ENCODE measurements at places on chromosomes 6 and 20.

DNA sequence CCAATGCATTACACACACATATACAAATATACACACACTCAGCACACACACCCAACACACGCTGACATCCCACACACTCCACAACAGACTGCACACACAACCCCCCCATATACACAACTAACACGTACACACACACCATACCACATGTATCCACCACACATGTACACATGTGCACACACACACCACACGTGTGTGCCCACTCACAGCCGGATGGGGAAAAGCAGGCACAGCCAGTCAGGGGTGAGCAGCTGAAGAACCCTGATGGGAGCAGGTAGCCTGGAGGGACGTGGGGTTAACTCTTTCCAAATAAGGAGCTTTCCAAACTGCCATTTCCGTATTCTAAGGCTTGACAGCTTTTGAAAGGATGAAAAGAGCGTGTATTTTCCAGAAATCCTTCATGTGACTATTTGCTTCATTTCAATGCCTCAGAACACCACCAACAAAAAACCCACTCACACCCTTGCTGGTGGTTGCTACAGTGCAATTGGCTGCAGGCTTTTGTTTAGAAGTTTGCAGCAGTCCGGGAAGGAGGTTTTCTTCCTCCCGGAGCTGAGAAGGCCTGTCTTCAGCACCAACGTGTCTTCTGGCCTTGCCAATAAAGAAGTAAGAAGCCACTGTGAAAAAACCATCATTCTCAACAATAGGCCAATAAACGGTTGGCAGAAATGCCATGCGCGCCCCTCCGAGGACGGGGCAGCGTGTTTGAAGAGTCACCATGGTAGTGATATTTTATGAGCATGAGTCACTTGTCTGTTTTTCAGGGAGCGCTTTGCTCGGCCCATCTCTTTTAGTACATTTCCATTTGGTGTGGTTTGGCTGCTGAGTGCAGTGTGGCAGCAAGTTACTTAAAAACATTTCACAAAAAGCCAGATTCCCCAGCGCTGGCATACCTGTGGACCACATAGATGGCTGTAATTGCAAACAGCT is 131.3 kb upstream of the GMDS start:
- DNase-seq, result no peak

DNA sequence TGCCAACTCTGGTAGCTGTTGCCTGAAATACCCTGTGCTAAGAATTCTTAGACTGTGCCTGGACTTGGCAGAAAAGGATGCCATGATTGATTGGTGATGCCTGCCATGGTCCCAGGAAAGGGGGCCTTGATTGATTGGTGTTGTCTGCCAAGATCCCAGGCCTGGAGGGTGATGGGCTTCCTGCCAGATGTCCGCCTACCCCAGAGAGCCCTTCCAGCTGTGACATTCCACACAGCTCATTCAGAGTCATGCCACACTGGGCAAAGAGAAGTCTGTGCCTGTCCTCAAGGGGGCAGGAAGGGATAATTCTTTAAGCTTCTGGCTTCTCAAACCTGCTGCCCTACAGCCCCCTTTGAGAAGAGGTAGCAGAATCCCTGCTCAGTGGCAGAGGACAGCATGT is 24.6 kb downstream of the RIMS4 start:
- DNase-seq, result no peak

DNA sequence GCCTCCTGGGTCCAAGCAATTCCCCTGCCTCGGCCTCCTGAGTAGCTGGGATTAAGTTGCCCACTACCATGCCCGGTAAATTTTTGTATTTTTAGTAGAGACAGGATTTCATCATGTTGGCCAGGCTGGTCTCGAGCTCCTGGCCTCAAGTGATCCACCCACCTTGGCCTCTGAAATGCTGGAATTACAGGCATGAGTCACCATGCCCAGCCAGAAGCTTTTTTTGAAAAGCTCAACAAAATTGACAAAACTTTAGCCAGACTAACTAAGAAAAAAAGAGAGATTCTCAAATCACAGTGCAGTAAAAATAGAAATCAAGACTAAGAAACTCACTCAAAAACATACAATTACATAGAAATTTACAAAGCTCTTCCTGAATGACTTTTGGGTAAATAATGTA is 420.6 kb downstream of the COL12A1 start:
- DNase-seq, result no peak

DNA sequence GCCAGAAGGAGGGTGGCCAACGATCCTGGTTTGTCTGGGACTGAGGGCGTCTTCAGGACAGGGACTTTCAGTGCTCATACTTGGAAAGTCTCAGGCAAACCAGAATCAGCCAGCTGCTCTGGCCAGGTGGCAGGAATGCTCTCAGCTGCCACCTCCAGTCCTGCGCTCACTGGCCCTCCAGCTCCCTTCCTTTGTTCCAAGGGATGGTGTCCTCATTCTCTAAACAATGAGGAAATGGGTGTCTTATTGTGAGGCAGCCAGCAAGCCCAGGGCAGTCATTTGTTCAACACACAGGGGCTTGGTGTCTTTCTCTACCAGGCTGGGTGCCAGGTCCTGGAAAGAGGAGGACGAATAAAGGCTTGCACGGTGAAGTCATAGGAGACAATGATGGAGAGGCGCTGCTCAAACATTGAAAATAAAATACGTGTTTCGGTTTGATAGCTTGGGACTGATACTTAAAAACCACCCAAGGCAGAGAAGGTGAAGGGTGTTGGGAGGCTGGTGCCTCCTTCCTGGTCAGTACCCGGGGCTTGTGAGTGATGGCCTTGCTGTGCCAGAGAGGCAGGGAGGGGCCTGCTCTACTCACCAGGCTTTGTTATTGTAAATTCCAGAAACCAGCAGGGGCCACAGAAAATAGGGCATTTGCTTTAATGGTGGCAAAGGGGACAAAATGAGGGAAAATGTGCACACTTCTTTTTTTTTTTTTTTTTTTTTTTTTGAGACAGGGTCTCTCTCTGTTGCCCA is 11.3 kb upstream of the TMEM181 start:
- DNase-seq, result no peak

GRCh38 chr6:41965429-41966213 is 24.0 kb upstream of the CCND3 start:
- no peak for DNase-seq

DNA sequence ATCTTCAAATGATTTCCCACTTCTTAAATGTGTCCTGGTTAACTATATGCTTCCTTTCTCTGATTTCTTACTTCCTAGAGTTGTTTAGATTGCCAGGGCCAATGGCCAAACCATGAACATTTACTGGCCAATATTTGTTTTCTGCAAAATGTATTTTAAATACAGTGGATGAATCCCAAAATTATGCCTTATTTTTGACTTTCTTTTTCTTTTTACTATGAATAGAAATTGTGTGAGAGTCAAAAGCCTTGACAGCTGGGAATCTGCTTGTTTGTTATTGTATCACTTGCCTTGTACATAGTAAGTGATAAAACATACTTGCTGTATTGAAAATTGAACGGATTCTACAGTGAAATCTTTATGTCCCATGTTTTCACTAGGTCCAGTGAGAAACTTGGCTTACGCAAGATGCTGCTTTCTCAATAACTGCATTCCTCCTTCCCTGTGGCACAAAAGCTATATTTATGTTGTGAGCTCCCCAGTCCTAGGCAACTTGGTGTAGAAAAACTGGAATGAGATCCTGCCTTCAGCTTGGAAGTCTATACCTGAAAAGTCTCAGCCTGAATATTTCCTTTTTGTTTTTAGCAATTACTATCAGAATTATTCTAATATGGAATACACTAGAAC is 295.2 kb downstream of the EPHA7 start:
- DNase-seq, result no peak

GRCh38 chr6:47275640-47276039 is 34.1 kb downstream of the TNFRSF21 start:
- DNase-seq, result no peak

DNA sequence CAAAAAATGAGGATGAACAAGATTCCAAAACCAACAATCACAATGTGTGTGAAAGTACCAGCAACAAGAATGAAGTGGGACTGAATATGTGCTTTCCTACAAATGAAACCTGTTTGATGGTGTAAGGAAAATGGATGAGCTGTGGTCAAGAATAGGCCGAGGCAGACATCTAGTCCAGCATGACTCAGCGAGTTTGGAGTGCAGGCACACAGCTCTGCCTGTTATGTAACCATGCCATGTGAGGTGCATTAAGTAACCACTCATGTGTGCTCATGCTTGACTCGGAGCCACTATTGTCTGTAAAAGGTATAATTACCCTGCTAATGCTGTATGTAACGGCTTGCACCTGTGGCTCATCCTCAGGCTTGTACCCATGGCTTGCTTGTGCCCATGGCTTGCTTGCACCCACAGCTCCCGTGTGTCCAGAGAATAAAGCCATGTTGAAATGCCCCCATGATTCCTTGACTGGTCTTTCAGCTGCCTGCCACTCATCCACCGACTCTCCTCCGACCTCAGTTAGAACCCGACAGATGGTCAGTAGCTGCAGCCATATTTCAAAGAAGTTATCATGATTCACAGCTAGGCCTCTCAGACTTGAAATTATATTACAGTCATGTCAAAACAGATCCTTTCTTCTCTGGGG is 98.7 kb downstream of the BACH2 start:
- DNase-seq, result no peak

DNA sequence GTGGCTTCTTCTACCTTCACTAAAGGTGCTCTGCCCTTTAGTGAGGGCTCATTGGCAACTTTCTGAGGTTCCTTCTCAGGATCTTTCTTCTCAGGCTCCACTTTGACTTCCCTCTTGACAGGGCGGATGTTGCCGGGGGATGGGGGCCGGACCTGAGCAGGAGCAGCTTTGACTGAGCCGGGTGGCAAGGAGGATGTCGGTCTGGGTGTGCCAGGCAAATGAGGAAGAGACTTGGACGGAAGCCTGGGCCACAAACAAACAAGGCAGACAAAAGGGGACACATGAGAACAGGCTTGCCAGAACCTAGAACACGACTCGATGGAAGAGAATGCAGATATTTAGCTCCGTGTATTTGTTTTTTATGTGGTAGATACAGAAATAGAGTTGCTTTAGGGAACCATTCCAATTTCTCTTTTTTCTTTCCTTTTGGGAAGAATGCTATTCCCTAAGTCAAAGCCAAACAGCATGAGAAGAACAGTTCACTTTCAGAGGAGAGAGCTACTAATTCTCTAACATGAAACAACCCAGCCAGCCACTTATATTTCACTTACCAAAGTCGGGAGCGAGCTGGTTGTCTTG is 76.2 kb upstream of the BCLAF1 start:
- peak; percentile 3 for DNase-seq

DNA sequence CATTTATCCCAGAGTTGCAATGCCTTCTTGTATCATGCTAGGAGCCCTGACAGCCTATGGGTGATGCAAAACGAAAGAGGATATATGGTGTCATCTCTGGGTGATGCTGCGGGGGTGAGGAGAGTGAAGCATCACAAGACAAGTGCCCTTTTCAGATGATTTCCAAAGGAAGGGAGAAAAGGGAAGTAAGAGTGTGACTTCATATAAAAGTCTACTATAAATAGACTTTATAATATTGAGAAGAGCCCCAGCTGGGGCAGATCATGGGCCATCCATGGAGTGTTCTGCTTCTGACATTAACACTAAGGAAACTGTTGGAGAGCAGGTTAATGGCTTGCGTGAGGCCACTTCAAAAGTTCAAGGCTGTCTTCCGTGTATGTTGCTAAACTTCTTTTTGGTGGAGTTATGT is 4.4 kb downstream of the CD83 start:
- DNase-seq, result peak; percentile 75

DNA sequence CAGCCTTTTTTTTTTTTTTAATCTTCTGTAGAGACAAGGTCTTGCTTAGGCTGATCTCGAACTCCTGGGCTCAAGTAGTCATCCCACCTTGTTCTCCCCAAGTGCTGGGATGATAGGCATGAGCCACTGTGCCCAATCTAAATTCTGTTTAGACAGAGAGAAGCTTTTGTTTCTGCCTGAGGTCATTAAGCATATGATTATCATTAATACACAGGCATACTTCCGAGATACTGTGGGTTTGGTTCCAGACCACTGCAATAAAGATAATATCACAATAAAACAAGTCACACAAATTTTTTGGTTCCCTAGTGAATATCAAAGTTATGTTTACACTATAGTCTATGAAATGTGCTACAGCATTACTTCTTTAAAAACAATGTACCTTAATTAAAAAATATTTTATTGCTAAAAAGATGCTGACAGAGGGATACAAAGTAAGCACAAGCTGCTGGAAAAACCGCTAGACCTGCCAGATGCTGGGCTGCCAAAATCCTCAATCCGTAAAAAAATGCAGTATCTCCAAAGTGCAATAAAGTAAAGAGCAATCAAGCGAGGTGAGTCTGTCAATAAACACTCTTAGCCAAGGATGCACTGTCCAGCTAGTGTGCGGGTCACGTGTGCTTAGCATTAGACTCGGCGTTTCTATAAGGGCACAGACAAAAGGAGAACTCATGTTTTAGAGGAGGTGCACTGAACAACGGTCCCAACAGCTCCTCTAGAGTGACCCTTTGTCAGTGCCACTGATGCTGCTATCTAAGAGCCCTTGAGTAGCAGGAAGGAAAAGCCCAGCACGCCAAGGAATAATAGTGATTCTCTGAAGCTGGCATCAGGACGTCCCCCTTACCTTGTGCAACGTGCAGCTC is 16.1 kb downstream of the TXNDC5 start:
- no peak for DNase-seq

DNA sequence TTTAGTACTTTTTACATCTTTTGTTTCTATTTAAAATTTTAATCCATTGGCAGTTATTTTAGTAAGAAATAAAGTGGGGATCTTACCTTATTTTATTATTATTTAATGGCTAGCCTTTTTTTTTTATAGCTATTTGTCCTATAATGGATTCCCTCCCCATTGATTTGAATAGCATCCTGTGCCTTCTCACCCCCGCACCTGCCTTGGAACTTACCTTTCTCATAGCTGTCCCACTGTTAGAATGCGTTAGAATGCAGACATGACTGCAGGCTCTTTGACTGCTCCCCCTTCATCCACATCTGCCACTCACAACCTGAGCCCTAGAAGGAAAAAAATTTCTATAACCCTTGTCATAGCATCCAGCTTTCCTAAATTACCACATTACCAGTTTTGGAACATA is 9.1 kb downstream of the PKIB start:
- no peak for DNase-seq

- DNase-seq, result no peak
Measured at GRCh38 chr6:125558241-125558843, 191.1 kb upstream of the HEY2 start.

GRCh38 chr6:46760925-46761324 is 14.2 kb downstream of the ANKRD66 start:
- DNase-seq, result no peak

GRCh38 chr20:62824476-62825332 is 7.9 kb downstream of the COL9A3 start:
- peak; percentile 82 for DNase-seq

DNA sequence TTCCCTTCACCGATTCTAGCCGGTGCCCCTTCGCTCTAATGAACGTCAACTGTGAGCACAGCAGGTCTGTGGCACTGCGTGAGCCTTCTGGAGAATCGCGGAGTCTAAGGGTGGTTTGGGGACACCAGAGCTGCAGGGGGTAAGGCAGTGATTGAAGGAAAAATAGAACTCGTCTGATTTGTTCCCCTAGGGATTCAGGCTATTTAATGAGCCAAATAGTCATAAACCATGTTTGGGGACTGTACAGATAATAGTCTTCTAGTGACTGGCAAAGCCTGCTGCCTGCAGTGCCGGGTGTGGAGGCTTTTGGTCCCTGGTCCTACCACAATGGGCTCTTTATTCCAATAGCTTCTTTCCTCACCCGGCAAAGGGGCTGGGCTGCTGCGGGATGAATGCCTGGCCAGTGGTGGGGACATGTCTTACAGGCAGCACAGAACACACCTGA is 11.1 kb upstream of the NTSR1 start:
- DNase-seq, result no peak
